Activated B cell treated with CpG ODN at 0.5 μM for 24 hours (primary cell): ENCODE measurements at places on chromosomes 7 and 10.

DNA sequence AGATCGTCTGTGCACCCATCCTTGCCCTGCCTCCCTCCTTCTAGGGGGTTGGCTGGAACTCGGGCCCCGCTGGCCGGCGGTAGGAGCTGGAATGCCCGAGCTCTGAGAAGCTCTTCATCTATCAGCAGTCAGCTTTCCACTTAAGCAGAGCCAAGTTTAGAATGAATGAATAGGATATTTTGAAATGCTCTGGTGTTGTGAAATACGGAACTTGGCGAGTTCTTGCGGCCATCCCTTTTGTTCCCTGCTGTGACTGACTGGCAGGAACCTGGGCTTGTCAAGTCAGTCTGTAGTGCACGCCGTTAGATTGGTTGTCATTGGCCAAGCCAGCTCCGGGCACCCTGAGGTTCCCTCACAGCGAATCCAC, 33.3 kb downstream of the FOXK1 start:
- no peak for DNase-seq

GRCh38 chr10:108521827-108522492, 1357.5 kb upstream of the SORCS1 start:
- DNase-seq, result no peak

- DNase-seq, result no peak
Measured at GRCh38 chr10:71782917-71783490, 9.7 kb upstream of the VSIR start.

GRCh38 chr7:44277391-44277790, 48.0 kb downstream of the CAMK2B start:
- no peak for DNase-seq

DNA sequence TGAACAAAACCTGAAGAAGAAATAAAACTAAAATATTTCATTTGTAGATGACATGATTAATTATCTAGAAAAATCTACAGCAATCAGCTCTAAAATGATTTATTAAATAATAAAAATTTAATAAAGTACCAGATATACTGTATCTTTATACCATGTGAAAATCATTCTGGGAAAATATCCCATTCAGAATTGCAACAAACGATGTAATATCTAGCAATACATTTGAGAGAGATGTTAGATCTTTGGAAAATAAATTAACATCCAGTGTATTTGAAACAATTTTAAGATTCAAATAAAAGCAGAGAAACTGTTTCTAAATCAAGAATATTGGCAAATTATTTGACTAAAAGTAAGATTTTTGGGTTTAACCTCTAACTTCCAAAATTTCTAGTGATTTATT, 62.2 kb downstream of the ZEB1 start:
- DNase-seq, result no peak

- DNase-seq, result no peak
Measured at GRCh38 chr10:4434516-4435071, 391.4 kb upstream of the AKR1E2 start.

GRCh38 chr10:57706576-57707299, 561.0 kb downstream of the IPMK start:
- no peak for DNase-seq

DNA sequence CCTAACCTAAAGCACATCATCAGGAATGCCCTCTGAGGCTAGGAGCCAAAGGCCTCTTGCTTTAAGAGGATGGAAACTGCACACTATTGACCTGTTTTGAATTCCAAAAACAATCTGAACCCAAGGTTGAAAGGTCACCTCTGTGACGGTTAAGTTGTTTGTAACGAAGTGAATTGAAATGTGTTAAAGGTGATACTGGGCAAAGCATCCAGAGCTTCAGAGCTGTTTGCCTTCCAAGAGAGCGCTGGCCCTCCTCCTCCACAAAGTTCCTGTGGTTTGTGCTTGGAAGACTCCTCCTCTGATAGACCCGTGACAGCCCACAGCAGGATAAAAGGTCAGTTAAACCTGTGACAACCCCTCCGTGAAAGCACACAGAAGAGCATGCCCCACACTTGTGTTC, 133.7 kb upstream of the CTTNBP2 start:
- DNase-seq, result no peak

DNA sequence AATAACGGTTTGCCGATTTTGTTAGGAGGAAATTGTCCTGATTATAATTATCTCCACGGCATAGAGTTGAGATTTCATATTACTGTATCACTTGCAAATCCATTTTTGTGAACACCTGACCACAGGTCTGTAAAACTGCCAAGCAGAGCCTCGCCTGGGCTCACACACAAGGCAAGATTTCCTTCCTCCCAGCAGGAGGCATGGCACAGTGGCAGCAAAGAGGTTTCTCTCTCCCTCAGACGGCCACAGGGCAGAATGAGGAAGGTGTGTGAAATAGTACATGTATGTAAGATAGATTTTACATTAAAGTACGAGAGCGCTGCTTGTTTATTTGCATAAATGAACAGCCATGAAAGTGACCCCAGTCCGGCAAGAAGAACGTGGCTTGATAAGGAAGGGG, 130.1 kb downstream of the CELF2 start:
- DNase-seq, result no peak

GRCh38 chr7:133910761-133911160, 216.4 kb upstream of the LRGUK start:
- no peak for DNase-seq

DNA sequence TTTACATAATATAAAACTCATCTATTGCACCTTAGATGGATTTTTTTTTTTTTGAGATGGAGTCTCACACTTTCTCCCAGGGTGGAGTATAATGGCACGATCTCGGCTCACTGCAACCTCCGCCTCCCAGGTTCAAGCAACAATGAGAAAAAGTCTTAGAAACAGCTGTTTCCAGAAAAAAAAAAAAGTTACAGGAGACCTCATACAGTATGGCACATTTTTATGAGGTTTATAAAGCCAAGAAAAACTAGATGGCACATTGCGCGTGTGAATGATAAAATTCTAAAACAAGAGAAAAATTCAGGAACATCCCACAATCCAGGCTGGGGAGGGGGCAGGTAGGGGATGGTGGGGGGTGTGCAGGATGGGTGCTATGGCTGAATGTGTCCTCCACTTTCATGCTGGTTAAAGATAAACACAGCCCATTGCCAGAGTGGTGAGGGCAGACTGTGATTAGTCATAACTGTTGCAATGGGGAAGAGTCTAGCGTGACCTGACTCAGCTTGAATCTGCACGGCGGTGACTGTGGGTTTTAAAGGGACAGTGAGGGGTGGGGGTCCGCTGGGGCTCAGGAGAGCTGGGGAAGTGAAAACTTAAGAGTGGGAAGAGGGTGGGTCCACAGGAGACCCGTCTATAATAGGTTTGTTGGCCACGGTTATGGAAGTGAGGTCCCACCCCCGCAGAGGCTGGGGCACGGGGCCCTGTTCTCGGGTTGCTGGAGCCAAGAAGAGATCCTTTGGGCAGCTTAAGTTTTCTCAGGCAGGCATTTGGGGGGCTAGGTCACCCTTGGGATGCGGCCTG, 11.9 kb upstream of the LRRC27 start:
- DNase-seq, result no peak

- DNase-seq, result no peak
Measured at GRCh38 chr7:11208883-11209465, 235.3 kb downstream of the PHF14 start.

DNA sequence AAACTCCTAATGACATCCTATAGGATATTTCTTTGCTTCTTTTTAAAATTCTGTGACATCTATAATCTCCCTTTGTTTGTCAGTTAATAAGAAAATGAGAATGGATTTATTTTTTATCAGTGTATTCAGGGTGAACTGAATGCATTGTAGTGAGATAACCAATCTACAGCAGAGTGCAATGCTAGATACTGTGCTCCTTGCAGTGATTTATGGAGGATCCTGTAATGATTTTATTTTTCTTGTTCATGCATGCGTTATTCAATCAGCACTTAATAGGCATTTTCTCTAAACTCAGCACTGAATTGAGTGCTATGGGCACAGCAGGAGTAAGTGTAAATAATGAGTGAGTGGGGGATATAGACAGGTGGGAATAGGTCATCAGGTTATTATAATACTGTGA, 253.9 kb downstream of the CDK14 start:
- no peak for DNase-seq

- DNase-seq, result no peak
Measured at GRCh38 chr10:84114088-84114667, 25.1 kb upstream of the GHITM start.

- DNase-seq, result no peak
Measured at GRCh38 chr10:13928451-13928850, 341.7 kb downstream of the PRPF18 start.

GRCh38 chr7:73971704-73972341, 56.1 kb upstream of the ELN start:
- no peak for DNase-seq

DNA sequence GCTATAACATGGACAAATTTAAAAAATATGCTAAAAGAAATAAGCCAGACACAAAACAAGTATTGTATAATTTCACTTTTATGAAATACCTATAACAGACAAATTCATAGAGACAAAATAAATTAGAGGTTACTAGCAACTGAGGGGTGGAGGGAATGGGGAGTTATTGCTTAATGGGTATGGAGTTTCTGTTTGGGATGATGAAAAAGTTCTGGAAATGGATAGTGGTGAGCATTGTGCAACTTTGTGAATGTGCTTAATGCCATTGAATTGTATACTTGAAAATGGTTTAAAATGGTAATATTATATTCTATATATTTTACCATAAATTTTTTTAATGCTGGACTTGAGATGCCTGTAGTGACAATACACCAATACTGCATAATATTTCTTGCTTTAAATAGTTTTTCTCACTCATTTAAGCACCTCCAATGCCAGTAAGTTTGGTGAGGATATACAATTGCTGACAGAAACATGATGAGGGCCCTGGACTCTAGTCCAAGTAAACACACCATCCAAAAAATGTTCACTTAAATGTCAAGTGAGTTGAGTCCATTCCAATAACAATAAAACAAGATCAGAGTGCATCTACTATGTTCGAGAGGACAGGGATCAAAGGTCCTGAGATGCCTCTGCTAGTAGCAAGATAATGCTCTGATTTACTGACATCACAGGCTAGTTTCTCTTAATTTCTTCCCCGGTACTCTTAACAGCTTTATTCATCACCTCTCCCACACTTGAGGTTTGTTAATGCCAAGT, 71.9 kb downstream of the NT5C2 start:
- DNase-seq, result no peak

- no peak for DNase-seq
Measured at GRCh38 chr7:45036317-45036716, 36.3 kb downstream of the CCM2 start.

- no peak for DNase-seq
Measured at GRCh38 chr10:69453795-69454194, 2.5 kb downstream of the TSPAN15 start.

DNA sequence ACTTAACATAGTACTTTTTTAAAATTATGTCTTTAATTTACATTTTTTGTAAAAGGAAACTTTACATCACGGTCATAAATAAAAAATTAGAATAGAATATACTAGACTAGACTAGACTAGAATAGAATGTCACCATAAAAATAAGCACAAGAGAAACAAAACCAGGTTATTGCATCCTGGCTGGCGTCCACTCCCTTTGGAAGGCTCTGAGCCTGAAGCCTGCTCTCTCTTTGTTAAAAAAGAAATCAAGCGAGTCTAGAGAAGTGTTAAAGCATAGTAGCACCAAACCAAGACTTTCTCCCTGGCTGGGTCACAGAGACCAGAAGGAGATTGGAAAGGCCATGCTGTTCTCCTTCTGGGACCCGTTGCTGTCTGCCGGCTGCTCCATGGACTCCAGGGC, 104.6 kb downstream of the C10orf105 start:
- DNase-seq, result no peak
